ENCODE measurements at places on chromosomes 12 and 14.

DNA sequence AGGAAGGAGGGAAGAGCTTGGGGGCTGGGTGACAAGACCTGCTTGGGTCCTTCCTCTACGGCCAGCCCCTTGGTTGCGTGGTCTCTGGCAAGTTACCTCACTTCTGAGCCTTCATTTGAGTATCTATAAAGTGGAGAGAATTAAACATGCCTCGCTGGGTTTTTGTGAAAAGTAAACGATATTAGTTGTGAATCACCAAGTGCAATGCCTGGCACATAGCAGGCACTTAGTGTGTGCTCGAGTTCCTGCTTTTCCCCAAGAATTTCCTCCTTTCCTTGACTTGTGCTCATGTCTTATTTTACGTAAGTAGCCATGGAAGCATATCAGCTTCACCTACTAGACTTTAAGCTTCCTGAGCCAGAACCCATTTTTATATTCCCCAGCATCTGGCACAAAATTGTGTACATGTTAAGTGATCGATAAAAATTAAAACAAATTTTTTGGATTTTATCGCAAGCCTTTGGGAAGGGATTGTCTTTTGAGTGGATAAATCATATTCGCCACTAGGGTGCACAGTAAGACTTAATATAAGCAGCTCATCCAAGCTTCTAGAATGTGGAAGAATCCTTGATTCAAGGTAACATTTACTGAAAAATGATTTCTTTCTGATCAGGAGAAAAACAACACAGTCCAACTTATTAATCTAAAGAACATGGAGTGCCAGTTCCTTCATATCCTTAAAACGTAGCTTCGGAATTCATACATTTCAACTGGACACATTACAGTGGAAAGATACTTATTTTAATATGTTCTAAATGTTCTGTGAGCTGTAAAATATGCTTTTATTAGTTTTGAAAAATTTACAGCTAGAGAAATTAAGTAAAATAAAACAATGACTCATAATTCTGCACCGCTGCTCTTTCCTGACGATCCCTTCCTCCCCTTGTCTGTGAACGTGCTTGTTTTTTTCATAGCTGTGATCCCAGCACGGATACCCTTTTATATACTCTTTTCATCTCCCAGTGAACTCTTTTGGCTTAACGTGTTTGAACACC is 62.0 kb downstream of the SLC25A47 start:
- peak; percentile 63 for DNase-seq

DNA sequence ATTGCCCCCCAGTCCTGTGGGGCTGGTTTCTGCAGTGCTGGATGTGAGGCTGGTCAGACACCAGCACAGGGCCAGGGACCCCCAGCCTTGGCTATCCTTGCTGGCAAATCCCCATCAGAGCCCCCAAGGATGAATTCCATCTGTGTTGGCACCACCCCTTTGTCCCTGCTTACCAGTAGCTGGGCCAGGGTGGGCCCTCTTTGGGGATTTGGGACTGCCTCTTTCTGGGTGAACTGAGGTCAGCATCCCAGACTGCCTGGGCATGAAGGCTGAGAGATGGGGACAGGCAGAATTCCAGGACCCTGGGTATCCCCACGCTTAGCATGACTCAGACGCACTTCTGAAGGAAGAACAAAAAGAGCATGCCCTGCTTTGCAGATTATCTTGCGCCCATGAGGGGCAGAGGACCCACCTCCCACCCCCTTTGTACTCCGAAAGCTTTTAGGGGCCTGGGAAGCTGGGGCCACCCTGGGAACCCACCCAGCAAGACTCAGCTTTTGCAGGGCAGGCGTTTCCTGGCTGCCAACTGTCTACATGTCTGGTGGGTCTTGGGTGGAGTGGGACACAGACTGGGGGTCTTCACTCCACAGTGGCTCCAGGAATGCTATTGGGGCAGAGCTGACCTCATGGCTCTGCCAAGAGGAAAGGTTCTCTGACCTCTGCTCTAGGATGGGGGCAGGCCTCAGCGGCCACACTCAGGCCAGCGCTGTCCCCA is 26.8 kb downstream of the RFLNA start:
- no peak for DNase-seq

DNA sequence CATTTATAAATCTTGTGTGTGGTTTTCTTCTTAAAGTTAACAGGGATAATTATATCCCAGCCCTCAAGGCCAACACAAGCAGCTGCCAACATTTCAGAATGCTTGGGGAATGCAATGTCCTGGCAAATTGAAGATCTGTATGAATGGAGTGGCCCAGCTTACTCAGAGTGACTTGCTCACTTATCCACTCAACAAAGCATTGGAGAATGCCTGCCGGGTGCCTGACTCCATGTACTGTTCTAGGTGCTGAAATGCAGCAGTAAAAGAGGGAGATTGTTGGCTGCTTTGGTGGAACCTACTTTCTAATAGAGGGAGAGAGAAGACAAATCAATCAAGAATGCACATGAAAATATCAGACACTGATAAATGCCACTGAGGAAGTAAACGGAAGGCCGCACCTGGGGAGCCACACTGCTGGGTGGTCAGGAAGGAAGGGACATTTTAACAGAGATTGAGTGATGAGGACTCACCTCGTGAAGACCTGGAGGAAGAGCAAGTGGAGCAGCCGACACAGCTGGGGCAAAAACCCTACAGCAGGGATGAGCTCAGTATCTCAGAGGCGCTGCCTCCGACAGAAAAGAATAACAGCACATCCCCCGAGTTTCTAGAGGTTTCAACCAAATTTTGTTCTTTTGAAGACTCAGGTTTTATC is 61.2 kb upstream of the VASH1 start:
- DNase-seq: no peak

DNA sequence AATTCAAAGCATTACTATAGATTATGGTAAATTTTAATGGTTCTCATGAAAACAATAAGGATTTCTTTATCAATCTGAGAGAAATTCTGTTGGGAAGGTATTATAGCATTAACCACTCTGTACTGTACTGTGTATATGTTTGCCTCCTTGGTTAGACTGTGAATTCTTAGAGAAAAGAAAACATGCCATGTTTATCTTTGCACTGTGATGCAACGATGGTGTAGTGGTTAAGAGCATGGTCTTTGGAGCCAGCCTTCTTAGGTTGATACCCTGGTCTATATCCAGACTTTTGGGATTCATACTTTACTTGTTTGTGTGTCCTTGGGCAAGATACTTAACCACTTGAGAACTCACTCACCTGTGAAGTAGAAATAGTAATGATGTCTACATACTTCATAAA is 32.2 kb upstream of the NUBPL start:
- DNase-seq: no peak

- no peak for DNase-seq
Measured at GRCh38 chr12:50192908-50193307, 25.7 kb upstream of the CERS5 start.

- DNase-seq: no peak
Measured at GRCh38 chr12:88187571-88187970, 45.5 kb downstream of the TMTC3 start.

DNA sequence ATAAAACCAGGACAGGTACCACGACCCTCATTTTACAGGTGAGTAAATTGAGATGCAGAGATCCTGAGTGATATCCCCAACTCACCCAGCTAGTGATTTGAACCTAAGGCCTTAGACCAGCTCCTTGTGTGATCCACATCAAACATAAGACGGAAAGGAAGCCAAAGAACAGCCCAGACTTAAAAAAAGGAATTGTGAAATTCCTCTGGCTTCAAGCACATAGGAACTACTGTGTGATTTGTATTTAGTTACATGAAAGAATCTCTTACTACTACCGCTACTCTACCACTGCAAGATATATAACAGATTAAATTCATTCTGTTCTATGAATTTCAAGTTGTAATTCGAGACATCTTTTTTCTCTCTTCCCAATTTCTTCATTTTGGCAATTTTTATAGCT is 10.5 kb downstream of the E2F7 start:
- no peak for DNase-seq

DNA sequence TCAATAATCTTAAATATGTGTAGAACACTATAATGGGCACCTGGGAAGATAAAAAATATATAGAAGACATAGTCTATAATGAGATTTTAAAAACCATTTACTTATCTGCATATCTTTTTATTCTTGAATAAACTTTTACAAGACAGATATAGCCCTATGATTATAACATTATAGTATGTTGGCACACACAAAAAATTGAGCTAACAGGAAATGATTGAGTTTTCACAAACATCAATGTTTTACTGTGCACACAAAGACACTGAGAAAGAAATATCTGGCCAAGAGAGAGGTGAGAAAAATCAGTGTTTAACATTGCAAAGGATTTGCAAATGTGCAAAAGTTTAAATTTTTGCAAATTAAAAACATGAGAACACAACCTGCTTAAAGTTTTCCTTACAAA is 124.3 kb downstream of the BBS10 start:
- DNase-seq: no peak

DNA sequence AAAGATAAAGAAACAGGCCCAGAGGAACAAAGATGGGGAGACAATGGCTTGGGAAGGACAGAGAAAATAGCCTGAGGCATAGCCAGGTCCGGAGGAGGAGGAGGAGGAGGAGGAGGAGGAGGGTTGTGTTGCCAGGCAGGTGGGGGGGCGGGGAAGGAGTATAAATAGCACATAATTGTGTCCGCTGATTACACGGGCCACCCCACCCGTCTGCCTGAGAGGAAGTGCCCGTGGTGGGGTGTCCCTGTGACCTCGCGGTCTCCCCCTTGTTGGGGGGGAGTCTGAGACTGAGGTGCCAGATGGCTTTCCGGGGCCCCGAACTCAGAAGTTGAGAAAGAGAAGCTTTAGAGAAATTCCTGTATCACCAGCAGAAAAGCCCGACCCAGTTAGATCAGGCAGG is 1.9 kb upstream of the SP7 start:
- DNase-seq: no peak

- no peak for DNase-seq
Measured at GRCh38 chr14:24425704-24426103, 3.8 kb downstream of the CBLN3 start.

- no peak for DNase-seq
Measured at GRCh38 chr12:110619534-110619953, 5.6 kb downstream of the TCTN1 start.

DNA sequence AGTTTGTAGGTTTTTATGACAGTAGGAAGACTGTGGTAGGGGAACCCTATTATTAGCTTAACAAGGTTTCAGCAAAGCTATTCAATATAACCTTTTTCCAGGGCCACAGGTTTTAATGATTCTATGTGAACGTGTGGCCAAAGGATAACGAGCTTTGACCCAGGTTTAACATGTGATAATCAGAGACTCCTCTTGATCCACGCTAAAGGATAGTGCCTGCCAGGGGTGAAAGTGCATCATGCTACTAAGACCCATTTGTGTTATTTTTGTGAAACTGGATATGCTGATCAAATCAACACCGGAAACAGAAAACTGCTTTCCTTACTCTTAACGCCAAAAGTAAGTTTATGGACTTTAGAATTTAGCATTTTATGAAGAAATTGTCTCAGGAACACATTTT is 909 bp upstream of the TAOK3 start:
- DNase-seq: no peak

- DNase-seq: no peak
Measured at GRCh38 chr14:68389943-68390342, 402.9 kb downstream of the ZFP36L1 start.

- DNase-seq: no peak
Measured at GRCh38 chr14:21398901-21399300, 15.1 kb upstream of the SUPT16H start.

GRCh38 chr14:35938770-35939169 is 112.6 kb downstream of the BRMS1L start:
- no peak for DNase-seq

DNA sequence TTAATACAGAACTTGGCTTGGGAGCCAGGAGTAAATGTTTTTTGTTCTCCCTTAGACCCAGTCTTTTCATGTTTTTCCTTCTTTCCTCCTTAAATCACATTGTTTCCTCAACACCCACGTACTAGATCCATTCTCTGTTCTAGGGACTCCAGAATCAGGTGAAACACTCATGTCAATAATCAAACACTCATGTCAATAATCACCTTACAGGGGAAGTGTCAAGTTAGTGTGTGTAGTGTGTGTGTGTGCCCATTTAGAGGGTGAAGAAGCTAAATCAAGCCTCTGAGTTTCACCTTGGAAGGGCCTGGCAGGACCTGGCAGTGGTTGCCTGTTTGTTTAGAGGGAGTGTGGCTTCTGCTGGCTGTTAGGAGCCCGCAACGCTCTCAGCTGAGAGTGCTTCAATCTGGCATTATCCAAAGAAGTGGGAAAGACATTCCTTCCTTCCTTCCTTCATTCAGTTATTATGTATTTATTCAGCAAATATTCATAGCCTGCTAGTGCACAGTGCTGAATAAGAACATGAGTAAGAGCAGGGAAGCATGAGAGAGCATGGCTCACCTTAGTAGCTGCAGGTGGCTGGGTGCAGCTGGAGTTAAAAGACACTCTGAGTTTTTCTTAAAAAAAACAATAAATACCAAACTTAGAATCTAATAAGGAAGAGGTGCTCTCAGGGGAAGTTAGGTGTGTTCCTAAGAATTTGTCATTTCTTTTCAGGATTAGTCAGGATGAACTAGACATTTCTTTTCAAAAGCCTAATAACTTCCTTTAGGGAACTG is 17.6 kb upstream of the EID3 start:
- DNase-seq: no peak

DNA sequence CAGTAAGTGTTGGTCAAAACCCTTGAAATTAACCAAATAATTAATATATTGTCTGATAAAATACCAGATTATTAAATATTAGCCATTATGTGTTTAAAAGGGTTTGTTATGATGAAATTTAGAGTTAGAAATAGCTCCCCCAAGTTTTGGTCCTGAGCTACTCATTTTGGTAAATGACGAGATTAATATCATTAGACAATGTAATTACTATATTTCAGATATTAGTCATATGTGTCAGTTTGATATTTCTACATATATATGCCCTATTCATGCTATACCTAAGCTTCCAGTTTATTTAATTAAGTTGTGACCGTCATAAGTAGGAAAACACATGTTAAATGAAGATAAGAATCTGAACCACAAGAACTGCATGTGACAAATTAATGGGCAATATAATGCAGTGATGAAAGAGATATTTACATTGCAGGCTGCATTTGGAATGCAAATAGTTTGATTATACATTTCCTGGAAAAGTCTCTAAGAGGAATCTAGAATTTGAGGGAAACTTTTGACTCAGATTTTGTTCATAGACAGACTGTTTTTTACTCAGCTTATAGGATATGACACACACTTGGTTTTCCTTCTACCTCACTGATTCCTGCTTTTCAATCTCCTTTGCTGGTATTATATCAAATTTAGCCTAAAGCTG is 70.5 kb downstream of the TBC1D30 start:
- DNase-seq: no peak

DNA sequence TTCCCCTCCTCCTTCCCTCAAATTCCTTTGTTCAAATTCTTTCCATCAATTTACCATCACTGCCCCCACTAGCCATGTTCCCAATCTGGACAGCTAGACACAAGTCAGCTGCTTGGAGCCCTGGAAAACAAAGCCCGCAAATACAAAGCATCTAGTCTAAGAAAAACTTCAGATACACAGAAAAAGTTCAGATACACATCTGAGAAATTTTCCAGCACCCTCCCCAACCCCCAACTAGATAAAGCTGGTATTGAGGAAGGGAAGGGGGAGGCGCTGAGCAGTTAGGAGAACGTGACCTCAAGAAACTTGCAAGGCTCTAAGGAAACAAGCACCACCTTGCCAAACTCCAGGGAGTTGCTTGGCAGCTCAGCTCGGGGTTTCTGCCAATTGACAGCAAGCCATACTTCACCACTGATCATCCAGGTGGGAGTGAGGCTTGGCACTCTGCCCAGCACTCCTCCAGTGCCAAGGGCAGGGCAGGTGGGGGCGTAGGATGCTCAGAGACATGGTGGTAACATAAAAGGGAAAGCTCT is 5.1 kb upstream of the CNIH1 start:
- no peak for DNase-seq

Data from globus pallidus (tissue), 1 donor.